Left colon (tissue), 2 donors: ENCODE measurements at places on chromosomes 13 and 19.
A peak's percentile ranks its signal among the peaks of the same experiment; 100 is the strongest.

DNA sequence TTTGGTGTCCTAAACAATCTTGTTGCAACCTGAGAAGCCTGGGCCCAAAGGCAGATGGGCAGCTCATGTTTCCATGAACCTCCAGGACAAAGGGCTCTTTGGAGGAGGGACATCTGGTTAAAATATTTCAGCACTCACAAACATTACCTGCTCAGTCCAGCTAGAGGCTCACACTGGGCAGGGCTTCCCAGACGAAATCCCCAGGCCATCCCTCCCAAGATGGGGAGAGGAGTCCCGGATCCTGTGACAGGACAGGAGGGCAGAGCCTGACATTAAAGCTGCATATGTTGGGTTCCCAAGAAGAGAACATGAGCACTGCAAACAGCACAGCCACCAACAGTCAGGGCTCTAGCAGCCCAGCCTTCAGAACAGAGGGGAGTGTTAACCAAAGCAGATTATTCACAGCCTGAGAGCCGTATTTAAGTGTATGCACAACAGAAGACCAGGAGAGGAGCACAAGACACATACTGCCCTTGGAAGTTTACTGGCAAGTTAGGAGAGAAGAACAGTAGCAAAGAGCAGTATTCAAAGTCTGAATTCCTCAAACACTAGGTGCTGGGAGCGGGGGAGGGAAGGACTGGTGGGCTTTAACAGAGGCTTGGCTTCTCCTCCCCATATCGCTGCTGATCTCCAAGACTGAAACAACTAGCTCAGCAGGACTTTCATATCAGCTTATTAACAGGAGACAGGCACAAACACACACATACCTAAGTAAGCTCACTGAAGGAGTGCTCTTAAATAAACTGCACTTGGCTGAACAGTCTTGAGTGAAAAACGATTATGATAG is 12.3 kb downstream of the ATP7B start:
- DNase-seq, result no peak

GRCh38 chr13:84137292-84137691 is 255.0 kb upstream of the SLITRK1 start:
- DNase-seq, result peak; percentile 12

DNA sequence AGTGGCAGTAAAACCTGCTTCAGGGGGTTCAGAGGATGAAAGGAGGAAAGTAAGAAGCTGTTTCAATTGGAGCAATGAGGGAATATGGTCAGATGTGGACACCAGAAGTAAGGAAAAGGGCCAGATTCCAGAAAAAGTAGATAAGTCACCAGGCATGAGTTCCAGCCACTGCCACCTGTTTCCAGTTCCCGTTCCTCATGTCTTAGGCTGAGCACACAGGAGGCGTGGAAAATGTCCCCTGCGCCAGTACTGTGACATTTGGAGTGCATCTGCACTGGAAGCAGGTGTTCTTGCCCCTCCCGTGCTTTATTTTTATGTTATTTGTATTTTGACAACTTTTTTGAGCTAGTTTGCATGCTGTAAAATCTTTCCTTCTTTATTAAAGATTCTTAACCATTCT is 25.3 kb downstream of the LMO7 start:
- DNase-seq, result no peak

GRCh38 chr13:76730220-76730619 is 156.0 kb downstream of the KCTD12 start:
- DNase-seq, result no peak

GRCh38 chr13:59471106-59471505 is 692.6 kb downstream of the DIAPH3 start:
- DNase-seq, result no peak

GRCh38 chr19:23986623-23987022 is 71.9 kb downstream of the ZNF726 start:
- DNase-seq, result no peak

GRCh38 chr19:30666301-30666803 is 294.2 kb downstream of the ZNF536 start:
- DNase-seq, result peak; percentile 38

DNA sequence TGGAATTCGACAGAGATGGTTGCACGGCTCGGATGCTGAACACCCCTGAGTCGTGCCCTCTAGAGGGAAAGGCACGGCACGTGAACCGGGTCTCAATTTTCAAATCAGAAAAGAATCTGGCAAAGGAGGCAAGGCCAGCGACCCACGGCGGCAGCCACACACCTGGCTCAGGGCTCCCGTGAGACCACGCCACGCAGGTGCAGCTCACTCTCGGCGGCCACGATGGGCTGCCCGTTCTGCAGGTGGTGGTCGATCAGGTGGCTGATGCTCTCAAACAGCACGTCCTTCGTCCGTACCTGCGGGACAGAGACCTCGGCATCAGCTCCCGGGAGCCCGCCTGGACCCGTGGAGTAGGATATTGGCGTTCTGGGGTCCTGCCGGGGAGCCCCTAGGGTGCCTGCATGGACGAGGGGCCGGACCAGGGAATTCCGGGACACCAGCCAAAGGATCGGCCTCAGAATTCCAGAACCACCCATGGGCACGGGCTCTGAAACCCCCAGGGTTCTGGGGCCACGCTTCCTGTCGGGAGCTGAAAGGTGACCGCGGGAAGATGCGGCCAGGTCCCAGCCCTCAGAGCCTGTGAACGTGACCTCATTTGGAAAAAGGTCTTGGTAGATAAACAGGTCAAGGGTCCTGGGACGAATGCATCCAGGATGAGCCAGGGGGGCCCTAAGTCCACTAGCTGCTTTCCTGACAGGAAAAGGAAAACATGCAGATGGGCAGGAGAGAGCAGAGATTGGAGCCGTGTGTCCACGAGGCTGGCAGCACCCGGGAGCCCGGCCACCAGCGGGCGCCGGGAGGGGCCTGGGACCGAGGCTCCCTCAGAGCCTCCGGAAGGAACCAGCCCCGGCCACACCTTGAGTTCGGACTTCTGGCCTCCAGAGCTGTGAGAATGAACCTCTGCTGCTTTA is 10.1 kb upstream of the C2CD4C start:
- DNase-seq, result no peak

- no peak for DNase-seq
Observed at GRCh38 chr19:40191836-40192646, 815 bp downstream of the MAP3K10 start.

GRCh38 chr13:95644601-95645052 is at the start of gene DZIP1:
DZIP1 (minus strand) TSS chr13:95644706; CDS start chr13:95642029, 2,677 bp downstream.
- DNase-seq, result peak; percentile 58

DNA sequence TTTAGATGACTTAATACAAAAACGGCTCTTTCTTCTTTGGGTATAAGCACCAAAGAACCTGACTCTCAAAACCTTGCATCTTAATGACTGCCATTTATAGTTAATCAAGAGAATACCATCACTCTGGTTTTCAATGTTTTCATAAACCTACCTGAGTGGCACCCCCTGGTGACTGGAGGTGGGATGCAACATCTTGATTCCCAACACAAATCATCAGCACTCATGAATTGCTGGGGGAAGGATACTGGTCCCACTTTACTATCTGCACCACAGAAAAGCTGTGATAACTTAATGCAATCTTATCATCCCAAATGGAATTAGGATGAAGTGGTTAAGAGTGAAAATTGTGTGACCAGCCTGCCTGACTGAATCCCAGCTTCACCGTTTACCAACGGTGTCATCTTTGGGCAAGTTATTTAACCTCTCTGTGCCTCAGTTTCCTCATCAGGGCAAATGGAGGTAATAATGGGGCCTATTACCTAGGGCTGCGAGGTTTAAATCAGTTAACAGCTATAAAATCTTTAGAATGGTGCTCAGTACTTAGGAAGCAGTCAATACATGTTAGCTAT is 366.4 kb downstream of the KLF12 start:
- DNase-seq, result peak; percentile 41

- DNase-seq, result no peak
Observed at GRCh38 chr13:103557878-103558277, 491.7 kb upstream of the SLC10A2 start.

DNA sequence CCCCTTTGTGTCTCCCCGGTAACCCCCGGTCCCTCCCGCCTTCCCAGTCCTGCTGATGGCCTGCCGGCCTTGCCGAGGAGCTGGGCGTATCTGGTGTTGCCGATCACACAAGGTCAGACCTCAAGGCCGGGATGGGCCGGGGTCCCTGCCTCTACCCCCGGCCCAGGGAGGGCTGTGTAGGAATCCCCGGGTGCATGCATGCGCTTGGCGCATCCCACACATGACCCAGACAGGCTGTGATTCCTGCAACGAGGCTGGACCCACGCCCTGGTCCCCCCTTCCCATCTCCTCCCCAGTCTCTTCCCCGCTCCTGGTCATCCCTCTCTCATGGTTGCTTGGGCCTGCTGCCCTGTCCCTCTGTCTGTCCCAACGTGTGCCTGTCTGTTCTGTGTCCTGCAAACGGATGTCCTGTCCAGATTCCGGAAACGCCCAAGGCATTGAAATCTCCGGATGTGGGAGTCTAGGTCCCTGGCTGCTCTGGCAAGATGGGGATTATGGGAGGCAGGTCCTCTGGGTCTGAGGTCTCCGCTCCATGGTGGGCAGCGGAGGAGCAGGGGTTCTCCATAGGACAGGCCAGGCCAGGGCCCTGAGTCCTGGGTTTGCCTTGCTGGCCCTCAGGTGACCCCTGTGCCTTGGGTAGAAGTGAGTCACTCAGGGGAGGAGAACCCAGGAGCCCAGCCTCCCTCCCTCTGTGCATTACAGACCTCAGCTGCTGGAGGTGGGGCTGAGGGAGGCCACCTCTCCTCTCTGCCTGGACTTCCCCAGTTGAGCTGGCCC is 1.6 kb downstream of the PKN1 start:
- DNase-seq, result peak; percentile 44

- peak; percentile 45 for DNase-seq
Observed at GRCh38 chr19:36113894-36114720, 568 bp downstream of the POLR2I start.

DNA sequence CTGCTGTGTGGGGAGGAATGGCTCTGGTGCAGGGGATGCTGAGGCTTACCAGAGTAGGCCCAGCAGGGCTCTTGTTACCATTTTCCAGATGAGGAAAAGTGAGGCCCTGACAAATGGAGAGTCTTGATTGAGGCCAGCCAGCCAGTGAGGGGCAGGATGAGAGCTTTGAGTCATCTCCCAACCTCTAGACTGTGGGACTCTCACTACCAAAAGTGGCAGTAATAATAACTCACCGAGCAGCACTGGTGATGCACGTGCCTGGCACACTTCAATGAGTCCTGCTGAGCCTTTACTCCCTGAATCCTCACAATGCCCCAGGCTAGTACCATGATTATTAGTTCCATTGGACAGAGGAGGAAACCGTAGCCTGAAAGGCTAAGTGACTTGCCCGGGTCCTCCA is 7.8 kb downstream of the CIC start:
- DNase-seq, result no peak

DNA sequence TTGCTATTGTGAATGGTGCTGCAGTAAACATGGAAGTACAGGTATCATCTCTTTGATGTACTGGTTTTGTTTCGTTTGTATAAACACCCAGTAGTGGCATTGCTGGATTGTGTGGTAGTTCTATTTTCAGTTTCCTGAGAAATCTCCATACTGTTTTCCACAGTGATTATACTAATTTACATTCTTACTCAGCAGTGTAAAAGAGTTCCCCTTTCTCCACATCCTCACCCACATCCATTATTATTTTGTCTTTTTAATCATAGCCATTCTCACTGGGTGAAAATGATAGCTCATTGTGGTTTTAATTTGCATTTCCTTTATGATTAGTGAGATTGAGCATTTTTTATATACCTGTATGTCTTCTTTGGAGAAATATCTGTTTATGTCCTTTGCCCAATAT is 62.3 kb upstream of the PARP4 start:
- DNase-seq, result no peak

- no peak for DNase-seq
Observed at GRCh38 chr13:79918620-79919019, 422.3 kb downstream of the SPRY2 start.
